ENCODE measurements at places on chromosomes 3 and 15.

GRCh38 chr3:32411442-32411841, 19.8 kb downstream of the CMTM7 start:
- DNase-seq, result no peak

DNA sequence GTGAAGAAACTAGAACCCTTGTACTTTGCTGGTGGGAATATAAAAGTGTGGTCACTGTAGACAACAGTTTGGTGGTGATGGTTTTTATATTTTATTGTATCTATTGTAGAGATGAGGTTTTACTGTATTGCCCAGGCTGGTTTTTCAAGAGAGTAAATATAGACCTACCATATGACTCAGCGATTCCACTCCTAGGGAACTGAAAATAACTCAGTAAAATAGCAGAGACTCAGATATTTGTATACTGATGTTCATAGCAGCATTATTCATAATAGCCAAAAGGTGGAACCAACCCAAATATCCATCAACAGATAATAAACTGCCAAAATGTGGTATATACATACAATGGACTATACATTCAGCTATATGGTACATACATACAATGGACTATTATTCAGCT, 68.8 kb upstream of the IL12A start:
- DNase-seq, result no peak

GRCh38 chr3:193701953-193702635, 109.1 kb downstream of the OPA1 start:
- no peak for DNase-seq

DNA sequence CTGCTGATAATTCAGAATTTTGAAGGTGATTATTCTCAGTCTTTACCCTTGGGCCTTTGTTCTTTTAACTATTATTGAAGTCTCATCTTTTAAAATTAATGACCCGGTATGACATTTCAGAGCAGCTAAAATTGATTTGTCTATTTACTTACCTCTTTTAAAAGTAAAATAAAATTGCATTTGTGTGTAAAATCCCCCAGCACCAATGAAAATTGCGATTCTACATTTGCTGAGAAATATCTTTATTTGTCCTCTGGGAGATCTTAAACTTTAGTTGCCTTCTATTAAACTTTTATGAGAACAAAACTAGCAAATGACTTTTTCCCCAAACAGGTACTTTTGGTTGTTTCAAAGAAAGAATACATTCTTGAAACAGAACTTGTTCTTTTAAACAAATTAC, 7.5 kb upstream of the IL5RA start:
- DNase-seq, result no peak

GRCh38 chr15:39270221-39270855, 310.5 kb upstream of the THBS1 start:
- DNase-seq, result no peak

- DNase-seq, result no peak
Observed at GRCh38 chr3:176041812-176042211, 1155.5 kb downstream of the TBL1XR1 start.
